ENCODE measurements at places on chromosomes 16 and 17.
A peak's percentile ranks its signal among the peaks of the same experiment; 100 is the strongest.

- no peak for DNase-seq
Measured at GRCh38 chr17:52524096-52524637, 365.7 kb upstream of the CA10 start.

DNA sequence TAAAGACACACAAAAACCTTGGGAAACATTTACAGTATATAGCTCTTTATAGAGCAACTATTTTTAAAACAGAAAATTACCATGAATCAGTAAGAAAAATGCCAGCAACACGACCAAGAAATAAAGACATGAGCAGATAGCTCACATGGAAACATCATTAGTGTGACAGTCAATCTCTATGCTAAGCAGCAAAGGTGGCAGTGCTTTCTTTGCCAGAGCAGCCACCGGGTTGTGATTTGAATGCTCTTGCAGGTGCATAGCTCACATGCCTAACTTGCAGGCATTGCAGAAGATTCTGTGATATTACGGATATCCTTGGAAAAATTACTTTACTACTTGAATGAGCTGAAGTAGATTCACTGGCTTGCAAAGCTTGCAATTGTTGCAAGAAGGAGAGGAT is 652.9 kb upstream of the C16orf82 start:
- no peak for DNase-seq

- peak; percentile 28 for DNase-seq
Measured at GRCh38 chr17:38693700-38694329, 11.3 kb upstream of the MLLT6 start.

- DNase-seq: peak; percentile 59
Measured at GRCh38 chr17:77285594-77286390, 145.0 kb downstream of the SEC14L1 start.

DNA sequence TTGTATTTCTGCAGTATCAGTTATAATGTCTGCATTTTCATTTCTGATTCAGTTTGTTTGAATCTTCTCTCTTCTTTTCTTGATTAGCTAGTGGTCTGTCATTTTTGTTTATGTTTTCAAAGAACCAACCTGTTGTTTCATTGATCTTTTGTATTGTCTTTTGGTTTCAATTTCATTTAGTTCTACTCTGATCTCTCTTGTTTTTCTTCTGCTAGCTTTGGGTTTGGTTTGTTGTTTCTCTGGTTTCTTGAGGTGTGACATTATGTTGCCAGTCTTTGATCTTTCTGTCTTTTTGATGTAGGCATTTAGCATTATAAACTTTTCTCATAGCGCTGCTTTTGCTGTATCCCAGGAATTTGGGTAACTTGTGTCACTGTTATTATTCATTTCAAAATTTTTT is 107.2 kb downstream of the PHKB start:
- DNase-seq: no peak
